Thoracic aorta (tissue), 2 donors: ENCODE measurements at places on chromosomes 6 and 20. TPM values are rescaled to one million over a fixed set of nuclear protein-coding genes. Genes with fewer than 3 reads are reported as not detected.

C4A gene
- 30.2 TPM for total RNA-seq

OXT gene
- total RNA-seq, result not detected

TENT5A gene
- total RNA-seq, result 53.2 TPM

EFCAB8 gene
- total RNA-seq, result 2.9 TPM

DNA sequence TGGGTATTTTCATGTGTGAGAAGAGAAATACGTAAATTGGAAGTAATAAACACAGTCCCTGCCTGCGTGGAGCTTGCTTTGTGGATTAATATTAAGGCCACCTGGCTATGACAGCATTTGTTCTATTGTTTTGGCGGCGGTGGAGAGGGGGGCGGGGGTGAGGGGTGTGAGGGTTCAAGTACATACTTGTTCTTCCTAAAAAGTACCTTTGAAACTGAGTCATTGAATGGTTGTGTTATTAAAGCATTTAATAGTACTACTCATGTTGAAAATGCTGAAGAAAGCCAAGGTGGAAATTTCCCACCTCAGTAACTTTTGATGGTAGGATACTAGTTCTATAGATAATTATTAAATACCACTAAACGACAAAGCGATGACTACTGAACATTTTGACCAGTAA, 95.0 kb downstream of the FOXC1 start:
- no peak overlapping the region for H3K4me3 ChIP-seq
- no peak for DNase-seq
- no peaks in the 10 kb centered on the region for H3K36me3 ChIP-seq
- H3K27me3 ChIP-seq, result no peaks in the 10 kb centered on the region
- H3K4me1 ChIP-seq, result peaks cover 48% of the 10 kb centered on the region

- DNase-seq, result no peak
- no peaks in the 10 kb centered on the region for H3K4me1 ChIP-seq
- no peaks in the 10 kb centered on the region for H3K36me3 ChIP-seq
- no peak overlapping the region for H3K4me3 ChIP-seq
- no peak overlapping the region for H3K27ac ChIP-seq
Measured at GRCh38 chr6:135283926-135284325, 102.8 kb downstream of the MYB start.

DNA sequence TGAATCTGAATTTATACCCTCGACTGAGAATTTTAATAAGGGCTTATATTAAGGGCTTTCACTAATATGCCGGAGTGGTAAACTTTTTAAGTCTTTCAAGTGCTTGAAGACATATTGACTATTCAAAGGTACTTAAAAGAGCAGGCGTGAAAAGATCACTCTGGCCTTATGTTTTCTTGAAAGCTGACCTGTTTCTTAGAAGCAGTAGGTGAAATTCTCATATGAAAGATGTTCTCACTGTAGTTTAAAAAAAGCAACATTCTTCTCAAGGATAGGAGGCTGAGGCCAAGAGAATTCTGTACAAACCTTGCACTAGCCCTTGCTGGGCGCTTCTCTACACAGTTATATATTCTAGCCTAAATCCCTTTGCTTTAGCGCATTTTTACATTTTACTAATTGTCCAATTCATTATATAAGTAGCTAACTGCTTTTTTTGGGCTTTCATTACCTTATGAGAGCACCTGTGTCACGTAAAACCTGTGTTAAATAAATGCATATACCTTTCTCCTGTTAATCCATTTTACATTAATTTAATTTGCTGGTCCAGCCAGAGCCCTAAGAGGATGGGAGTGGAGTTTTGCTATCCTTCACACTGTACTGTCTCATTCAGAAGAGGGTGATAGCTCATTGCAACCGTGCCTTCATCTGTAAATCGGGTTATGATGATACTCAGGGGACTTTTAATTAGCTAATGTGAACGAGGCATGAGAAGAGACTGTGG, 59.6 kb upstream of the HFE start:
- no peaks in the 10 kb centered on the region for H3K36me3 ChIP-seq
- DNase-seq, result no peak
- H3K4me3 ChIP-seq, result peak overlapping the region; percentile 91
- peak overlapping the region; percentile 98 for H3K27ac ChIP-seq

GRCh38 chr6:1325461-1326309, 13.8 kb downstream of the FOXQ1 start:
- no peaks in the 10 kb centered on the region for H3K36me3 ChIP-seq
- DNase-seq, result no peak
- no peak overlapping the region for H3K27ac ChIP-seq
- H3K4me3 ChIP-seq, result no peak overlapping the region
- no peaks in the 10 kb centered on the region for H3K4me1 ChIP-seq

DNA sequence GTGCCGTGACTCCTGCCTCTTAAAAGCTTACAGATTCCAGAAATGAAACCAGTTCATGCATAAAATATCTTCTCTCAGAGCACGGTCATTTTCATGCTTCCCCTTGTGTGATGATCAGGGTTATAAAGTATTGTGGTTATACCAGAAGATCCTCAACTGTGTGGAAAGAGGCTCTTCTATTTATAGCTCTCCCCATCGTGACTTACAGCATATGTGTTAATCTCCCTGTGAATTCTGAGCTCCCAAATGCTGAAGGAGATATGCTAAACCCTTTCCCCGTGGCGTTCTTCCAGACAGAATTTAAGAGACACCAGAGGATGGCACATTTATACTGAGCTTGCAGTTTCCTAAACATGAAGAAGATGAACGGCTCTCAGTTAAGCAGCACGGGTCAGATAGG, 158.8 kb downstream of the CDH26 start:
- DNase-seq, result no peak
- no peak overlapping the region for H3K27ac ChIP-seq
- H3K4me1 ChIP-seq, result no peaks in the 10 kb centered on the region
- no peaks in the 10 kb centered on the region for H3K36me3 ChIP-seq
- H3K27me3 ChIP-seq, result no peaks in the 10 kb centered on the region
- H3K4me3 ChIP-seq, result peak overlapping the region; percentile 11

DNA sequence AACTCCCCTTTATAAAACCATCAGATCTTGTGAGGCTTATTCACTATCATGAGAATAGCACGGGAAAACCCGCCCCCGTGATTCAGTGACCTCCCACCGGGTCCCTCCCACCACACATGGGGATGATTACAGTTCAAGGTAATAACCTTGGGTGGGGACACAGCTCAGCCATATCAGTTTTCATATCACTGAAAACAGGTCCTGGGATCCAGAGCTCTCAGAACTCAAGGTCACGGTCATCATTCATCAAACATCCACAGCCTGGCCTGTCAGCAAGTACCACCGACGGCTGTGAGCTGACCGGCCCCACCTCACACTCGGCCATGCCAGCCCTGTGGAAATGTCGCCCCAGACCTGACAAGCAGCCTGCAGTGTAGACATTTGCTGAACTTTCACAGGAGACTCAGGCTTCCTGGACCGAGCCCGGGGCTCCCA, 14.1 kb upstream of the FRMD1 start:
- H3K27me3 ChIP-seq, result no peaks in the 10 kb centered on the region
- H3K4me3 ChIP-seq, result no peak overlapping the region
- DNase-seq, result no peak
- H3K27ac ChIP-seq, result no peak overlapping the region

GRCh38 chr6:82980086-82980485, 85.6 kb downstream of the UBE3D start:
- no peak for DNase-seq
- no peaks in the 10 kb centered on the region for H3K4me1 ChIP-seq
- no peak overlapping the region for H3K27ac ChIP-seq
- no peaks in the 10 kb centered on the region for H3K27me3 ChIP-seq
- no peak overlapping the region for H3K4me3 ChIP-seq
- no peaks in the 10 kb centered on the region for H3K36me3 ChIP-seq

GRCh38 chr6:105786890-105787655, 299.1 kb upstream of the PRDM1 start:
- H3K4me1 ChIP-seq, result no peaks in the 10 kb centered on the region
- H3K36me3 ChIP-seq, result no peaks in the 10 kb centered on the region
- H3K27me3 ChIP-seq, result no peaks in the 10 kb centered on the region
- DNase-seq, result no peak

- H3K4me3 ChIP-seq, result no peak overlapping the region
- H3K4me1 ChIP-seq, result no peaks in the 10 kb centered on the region
- DNase-seq, result no peak
Measured at GRCh38 chr6:105940990-105941389, 145.1 kb upstream of the PRDM1 start.

GRCh38 chr6:113979937-113980336, 9.0 kb upstream of the HDAC2 start:
- H3K4me1 ChIP-seq, result no peaks in the 10 kb centered on the region
- H3K27me3 ChIP-seq, result no peaks in the 10 kb centered on the region
- H3K4me3 ChIP-seq, result no peak overlapping the region
- DNase-seq, result no peak
- H3K36me3 ChIP-seq, result no peaks in the 10 kb centered on the region

DNA sequence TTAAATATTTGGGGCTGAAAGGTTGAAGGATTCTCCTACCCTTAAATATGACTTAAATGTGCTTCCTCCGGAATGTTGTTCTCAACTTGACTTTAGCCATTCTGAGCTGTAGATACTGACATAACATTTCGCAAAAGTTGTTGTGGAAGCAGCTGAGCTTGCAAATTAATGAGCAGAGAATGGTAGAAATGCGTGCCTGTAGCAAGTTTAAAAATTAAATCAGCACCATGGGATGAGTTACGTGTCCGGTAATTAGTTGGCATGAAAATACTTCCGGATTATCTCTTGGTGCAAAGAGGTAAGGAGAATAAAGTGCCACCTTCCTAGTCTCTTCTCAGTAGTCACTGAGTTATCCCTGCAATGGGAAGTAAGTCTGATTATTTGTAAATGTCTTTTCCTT, 23.6 kb upstream of the PBOV1 start:
- no peaks in the 10 kb centered on the region for H3K4me1 ChIP-seq
- no peaks in the 10 kb centered on the region for H3K27me3 ChIP-seq
- no peak for DNase-seq
- no peak overlapping the region for H3K4me3 ChIP-seq
- H3K36me3 ChIP-seq, result no peaks in the 10 kb centered on the region

DNA sequence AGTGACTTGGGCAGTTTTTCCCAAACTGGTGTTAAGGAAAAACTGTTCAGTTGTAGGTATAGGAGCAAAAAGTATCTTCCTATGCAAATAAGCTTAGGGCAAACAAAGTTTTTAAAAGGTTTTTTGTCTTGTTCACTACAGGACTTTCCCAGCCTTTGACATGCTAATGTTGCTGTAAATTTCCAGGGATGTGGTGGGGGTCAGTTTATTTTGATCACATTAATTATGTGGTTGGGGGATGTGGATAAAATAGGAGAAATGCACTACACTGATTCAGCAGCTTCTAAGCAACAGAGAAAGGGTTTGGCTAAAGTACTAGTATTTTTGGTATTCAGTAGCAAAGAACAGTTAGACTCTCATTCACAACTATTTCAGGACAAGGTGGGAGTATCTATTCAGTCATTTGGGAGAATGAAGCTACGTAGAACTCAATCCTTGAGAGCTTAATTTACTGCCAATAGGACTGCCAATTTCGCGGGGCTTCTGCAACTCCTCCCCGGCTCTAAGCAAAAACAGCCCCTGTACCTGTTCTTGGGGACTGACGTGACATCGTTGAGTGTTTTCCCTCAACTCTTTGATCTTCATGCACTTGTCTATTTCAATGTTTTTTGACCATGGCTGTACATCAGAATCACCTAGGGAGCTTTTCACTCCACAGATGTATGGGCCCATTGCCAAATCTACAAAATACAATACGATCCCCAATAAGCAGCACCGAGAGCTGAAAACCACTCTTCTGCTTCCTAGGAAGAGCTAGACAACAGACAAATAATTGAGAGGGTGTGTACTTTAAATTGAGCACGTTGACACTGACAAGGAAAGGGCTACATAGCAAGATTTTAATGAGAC, 94.8 kb upstream of the NHSL1 start:
- no peaks in the 10 kb centered on the region for H3K27me3 ChIP-seq
- H3K27ac ChIP-seq, result no peak overlapping the region
- DNase-seq, result no peak
- H3K4me1 ChIP-seq, result peaks cover 17% of the 10 kb centered on the region
- no peak overlapping the region for H3K4me3 ChIP-seq
- H3K36me3 ChIP-seq, result no peaks in the 10 kb centered on the region
